ENCODE measurements at places on chromosomes 1 and 21.

- DNase-seq = no peak
Observed at GRCh38 chr21:20852866-20853265, 145.3 kb upstream of the NCAM2 start.

GRCh38 chr1:45230537-45230936, 24.1 kb upstream of the ZSWIM5 start:
- no peak for DNase-seq

GRCh38 chr1:224226849-224227502, 43.9 kb downstream of the DEGS1 start:
- no peak for DNase-seq

DNA sequence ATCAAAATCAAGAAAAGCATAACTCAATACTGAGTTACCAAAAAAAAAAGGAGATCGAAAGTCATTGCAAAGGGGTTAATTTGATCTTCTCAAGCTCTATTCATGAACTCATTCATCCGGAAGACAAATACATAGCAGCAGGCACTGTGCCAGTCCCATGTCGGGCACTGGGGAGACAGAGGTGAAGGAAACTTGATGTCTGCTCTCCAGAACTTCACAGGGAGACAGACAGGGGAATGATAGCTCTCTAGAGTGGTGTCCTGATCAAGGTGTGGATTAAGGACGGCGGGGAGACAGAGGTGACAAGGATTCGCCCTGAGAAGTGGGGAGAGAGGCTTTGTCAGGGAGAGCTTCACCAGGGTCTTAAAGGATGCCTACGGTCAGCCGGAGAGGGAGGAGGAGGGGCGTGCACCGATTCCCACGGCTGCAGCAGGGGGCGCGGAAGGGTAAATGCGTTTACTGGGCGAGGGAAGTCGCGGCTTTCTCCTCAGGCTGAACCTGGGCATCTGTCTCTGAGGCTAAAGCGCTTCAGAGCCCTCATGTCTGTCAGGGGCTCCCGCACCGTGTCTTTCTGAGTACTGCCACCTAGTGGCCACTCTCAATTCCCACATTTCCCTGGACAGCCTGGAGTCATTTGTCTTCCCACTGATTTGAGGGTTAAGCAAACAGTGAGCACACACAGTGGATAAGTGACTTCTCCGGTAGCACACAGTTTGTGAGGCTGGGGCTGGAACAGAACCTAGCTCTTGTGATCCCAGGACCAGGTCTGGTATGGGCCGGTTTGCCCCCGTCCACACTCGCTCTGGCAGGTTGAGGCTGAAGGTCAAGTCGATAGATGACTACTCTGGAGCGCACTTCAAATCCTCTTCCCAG, 152.8 kb downstream of the TENT5C start:
- DNase-seq = peak; percentile 33

DNA sequence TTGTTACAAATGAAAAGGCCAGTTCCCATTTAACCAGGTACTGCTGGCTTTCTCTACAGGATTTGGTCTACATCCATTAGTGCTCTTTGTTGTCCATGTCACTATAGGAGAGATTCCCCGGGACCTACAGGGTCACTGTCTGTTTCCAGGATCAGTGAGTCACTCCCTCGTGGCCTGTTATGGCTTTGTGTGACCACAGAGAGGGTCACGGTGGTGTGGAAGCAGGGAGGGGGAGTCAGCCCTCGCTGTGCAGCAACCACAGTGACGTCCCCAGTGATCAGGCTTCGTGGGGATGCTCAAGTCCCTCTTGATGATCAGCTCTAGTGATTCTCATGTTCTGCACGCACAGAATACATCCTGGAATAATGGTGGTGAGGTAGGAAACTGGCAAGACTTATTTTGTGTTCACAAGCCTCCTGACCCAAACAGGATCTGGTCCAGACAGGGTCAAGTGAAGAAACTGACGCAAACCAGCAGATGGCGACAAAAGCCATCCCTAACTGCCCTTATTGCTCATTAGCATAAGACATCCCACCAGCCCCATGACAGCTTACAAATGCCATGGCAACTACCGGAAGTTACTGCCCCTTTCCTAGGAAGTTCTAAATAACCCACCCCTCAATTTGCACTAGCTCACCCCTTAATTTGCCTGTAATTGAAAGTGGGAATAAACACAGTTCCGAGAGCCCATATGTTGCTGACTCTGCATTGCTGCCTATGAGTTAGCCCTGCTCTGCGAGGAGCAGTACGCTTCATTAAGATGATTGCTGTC, 98.5 kb downstream of the DISC1 start:
- DNase-seq = peak; percentile 13

GRCh38 chr1:224789311-224789710, 140.2 kb upstream of the DNAH14 start:
- DNase-seq = no peak

DNA sequence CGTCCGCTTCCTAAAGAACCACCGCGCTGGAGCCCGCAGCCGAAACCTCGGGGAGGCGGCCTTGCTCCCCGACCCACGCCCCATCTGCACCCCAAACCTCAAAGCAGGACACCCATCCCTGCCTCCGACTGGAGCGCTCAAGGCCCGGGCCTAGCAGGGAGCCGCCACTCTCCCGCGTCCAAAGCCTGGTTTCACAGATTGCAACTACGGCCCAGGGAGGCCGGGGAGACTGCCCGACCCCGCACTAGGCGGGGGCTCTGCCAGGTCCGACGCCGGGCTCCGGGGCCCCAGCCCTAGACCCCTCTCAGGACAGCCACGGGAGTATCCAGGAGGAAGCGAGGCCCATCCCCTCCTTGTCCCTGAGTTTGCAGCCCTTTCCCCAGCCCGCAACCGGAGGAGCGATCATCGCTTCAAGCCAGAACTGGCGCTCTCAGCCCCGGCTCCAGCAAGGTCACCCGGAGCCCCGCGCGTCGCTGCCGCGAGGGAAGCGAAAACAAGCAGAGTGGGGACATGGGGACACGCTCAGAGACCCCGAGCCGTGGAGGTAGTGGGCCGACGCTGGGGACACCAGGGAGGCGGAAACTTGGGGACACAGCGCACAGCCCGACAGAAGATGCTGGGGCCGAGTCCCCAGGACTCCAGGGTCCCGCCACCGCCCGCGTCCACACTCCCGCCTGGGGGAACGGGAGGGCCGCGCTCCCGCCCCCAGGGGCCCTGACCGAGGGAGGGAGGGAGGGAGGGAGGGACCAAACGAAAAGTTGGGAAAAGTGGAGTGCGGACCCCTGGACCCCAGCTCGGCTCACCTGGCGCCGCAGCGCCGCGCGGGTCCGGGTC, 433 bp downstream of the TMEM200B start:
- no peak for DNase-seq

GRCh38 chr1:24062221-24062620, 49.7 kb downstream of the MYOM3 start:
- no peak for DNase-seq

DNA sequence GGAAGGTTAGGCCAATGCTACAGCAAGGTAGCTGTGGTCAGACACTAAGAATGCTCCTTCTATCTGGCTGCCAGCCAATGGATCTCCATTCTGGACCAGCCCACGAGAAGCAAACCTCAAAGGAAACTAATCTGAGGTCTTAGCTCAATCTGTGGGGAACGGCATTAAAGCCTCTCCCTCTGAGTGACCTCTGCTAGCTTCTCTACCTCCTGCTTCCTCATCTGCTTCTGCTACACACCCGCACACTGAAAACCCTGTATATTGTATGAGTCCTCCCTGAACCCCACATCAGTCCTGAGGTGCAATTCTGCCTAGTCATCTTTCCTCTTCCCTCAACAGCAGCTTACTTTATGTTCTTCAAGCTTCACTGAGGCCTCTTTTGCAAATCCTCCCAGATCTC, 6.9 kb upstream of the GALE start:
- DNase-seq = no peak

GRCh38 chr1:225483818-225484656, 56.2 kb upstream of the LBR start:
- no peak for DNase-seq

DNA sequence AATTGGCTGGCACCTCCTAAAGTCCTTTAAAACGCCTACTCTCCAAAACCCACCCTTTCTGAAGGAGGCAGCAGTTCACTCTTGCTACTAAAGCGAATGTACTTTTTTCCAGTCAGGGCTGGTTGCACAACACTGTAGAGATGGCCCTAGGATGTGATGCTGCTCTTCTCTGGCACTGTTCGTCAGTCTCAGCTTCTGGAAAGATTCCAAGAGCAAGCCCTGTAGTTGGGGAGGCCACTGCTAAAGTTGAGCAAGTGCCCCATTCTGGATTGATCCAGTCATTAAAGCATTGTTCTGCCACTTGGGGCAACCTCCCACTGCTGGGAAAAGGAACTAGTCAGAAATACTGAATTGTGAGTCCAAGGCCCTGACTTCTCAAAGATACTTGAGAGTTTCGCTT, 28.5 kb upstream of the KCNQ4 start:
- DNase-seq = no peak

GRCh38 chr1:241631674-241632073, 8.5 kb downstream of the CHML start:
- no peak for DNase-seq

- no peak for DNase-seq
Observed at GRCh38 chr1:33351281-33351660, 30.4 kb upstream of the A3GALT2 start.

DNA sequence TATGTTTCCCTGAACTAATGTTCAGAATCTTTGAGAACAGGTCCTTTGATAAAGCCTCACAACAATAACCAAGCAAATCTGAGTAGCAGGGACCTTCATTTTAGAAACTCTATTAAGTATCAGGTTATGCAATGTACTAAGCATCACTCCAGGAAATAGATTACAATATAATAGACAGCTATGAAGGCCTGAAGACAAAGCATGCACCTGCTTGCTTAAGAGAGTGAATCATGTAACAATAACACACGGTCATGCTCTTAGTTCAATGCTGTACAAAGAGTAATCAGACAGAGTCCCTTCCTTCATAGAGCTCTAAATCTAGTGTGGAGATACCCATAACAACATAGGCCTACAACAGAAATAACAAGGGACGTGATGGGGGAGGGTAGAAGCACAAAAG, 8.1 kb upstream of the CMPK1 start:
- DNase-seq = no peak

- no peak for DNase-seq
Observed at GRCh38 chr1:152043870-152044269, 7.1 kb upstream of the S100A11 start.

GRCh38 chr1:218525451-218526197, 180.5 kb downstream of the TGFB2 start:
- no peak for DNase-seq

- DNase-seq = no peak
Observed at GRCh38 chr1:209783386-209783785, 973 bp downstream of the C1orf74 start.

DNA sequence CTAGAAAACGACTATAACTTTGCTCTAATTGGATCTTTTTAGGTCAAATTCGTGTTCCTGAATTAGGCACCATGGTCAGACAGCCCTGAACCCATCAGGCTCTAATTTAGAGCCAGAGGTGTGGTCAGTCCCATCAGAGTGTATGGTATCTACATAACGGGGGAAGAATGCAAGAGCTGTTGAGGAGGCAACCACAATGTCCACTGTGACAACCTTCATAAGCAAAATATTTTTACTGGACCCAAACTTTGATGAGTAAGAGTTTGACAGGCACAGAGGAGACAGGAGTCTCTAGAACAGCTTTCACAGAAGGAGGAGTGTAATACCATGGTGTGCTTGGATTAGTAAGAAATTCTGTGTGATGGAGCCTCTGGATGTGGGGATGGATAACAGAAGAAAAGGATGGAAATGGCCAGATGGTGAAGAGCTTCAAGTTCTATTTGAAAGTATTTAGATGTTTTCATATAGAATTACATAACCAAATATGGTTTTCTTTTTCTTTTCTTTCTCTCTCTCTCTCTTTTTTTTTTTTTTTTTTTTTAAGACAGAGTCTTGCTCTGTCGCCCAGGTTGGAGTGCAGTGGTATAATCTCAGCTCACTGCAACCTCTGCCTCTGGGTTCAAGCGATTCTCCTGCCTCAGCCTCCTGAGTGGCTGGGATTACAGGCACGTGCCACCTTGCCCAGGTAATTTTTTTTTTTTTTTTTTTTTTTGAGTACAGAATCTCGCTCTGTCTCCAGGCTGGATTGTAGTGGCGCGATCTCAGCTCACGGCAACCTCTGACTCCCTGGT, 24.9 kb downstream of the UBE2U start:
- DNase-seq = no peak

GRCh38 chr1:23787701-23788100, 3.2 kb upstream of the LYPLA2 start:
- no peak for DNase-seq

GRCh38 chr1:204196068-204196795, at the start of gene KISS1:
Gene KISS1 (minus strand): TSS chr1:204196491. CDS start chr1:204192876, 3,615 bp downstream.
- no peak for DNase-seq

- no peak for DNase-seq
Observed at GRCh38 chr1:166974647-166975345, 544 bp downstream of the ILDR2 start.

DNA sequence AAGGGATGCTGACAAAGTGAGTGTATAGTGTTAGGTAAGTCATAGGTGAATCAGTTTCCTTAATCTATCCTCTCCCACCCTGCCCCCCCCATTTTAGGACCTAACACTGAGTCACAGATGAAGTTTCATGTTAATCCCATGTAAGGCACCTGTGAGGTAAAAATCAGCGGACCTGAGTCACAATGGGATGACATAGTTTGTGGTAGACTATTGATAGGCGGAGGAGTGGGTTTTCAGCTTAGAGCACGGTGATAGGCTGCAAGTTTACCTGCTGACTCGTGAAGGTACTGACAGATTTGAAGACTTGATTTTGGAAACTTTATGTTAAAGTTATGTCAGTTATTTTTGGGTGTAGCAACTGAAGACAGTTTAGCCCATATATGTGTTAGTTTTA, 1.7 kb downstream of the TOR1AIP1 start:
- no peak for DNase-seq

DNA sequence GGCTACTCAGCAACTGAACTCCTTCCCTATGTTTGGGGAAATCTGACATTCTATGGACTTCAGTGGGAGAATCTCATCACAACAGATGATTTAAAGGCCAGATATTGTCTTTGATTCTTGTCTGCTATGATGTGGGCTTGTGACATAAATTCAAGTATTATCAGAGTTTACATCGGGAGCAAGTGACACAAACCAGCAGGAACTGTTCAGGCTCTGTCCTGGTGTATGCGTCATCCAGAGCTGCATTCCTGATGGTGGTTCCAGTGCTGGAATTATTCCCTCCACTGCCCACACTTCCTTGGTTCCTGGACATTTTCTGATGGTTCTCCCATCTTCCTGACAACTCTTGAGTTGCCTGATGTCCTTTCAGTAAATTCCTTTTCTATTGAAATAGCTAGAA, 10.8 kb upstream of the LSM10 start:
- no peak for DNase-seq

- DNase-seq = no peak
Observed at GRCh38 chr1:200437556-200438203, 27.8 kb upstream of the ZNF281 start.
